BE2C (cell line): ENCODE measurements at places on chromosomes 2 and 18.

GRCh38 chr18:66867653-66868052 lies 263.8 kb upstream of the CDH19 start:
- DNase-seq: no peak

DNA sequence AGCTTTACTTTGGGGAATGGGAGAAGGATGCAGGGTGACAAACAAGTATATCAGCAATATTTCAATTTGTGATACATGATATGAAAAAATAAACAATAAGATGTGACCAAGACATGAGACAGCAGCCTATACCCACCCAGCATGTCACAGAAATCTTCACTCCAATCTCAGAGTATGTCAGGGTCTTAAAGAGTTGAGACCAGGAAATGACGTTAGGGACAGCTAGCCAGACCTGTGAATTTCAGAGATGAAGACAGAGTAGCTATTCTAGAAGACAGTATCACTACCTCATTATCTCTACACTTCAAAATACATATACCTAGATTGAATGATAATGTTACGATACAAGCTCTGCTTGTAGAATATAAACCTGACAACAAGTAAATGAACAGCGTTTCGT lies 282.8 kb downstream of the ZEB2 start:
- DNase-seq: no peak

DNA sequence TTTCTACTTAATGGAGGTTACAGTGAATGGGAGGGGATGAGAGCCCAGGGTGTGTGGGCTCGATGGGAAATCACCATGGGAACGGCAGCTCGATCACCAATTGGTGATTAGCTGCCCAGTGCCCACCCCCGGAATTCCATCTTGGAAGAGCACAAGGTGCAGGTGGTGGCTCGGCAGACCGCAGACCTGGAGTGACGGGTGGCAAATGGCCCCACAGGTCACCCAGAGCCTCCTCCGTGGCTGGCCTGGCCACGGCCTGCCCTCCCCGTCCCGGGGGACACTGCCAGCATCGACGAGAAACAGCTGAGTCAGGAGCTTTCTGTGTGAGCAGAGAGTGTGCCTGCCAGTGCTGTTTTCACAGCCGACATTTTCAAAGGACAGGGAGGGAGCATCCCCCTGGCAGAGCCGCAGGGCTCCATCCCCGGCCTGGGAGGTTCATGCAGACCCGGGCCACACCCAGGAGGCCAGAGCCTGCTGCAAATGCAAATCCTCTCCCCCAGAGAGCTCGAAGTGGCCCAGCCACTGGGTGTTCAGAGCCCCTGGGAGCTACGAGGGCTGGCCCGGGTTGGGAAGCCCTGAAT lies 176.4 kb upstream of the MYT1L start:
- DNase-seq: no peak

GRCh38 chr2:52897511-52898044 lies 870.0 kb upstream of the CHAC2 start:
- no peak for DNase-seq

GRCh38 chr18:13076886-13077285 lies 85.7 kb downstream of the CEP192 start:
- no peak for DNase-seq
